Left ventricle myocardium superior (tissue), 1 donor: ENCODE measurements at places on chromosomes 16 and 17.

- peak; percentile 88 for DNase-seq
These were observed 15.7 kb downstream of the CAVIN1 start for GRCh38 chr17:42407289-42407836.

DNA sequence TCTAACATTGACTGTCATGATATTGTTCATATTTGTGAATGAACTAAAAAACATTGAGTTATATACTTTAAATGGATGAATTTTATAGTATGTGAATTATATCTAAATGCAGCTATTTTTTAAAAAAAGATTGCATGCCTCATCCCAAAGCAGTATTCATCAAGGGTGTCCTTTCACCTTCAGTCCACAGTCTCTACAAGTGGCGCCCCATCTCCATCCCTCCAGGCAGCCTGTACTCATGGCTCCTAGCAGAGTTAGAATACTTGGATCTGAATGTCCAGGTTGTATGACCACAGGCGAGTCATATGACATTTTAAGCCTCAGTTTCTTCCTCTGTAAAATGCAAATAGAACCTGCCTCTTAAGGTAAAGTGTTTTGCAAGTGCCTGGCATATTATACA, 69.8 kb downstream of the TMEM100 start:
- DNase-seq = no peak

GRCh38 chr16:78102865-78103264, 3.4 kb downstream of the WWOX start:
- no peak for DNase-seq

GRCh38 chr17:48575066-48575582, 3.0 kb downstream of the HOXB4 start:
- DNase-seq = no peak

GRCh38 chr16:86334079-86334635, 176.2 kb upstream of the FOXF1 start:
- DNase-seq = no peak

GRCh38 chr16:1998360-1998835, 8.6 kb downstream of the SYNGR3 start:
- no peak for DNase-seq

GRCh38 chr16:3819746-3820724, 60.5 kb downstream of the CREBBP start:
- DNase-seq = no peak

GRCh38 chr16:69241926-69242325, 55.0 kb downstream of the SNTB2 start:
- DNase-seq = no peak

GRCh38 chr17:71440513-71440912, 680.3 kb upstream of the SOX9 start:
- DNase-seq = no peak

- no peak for DNase-seq
These were observed 73.5 kb downstream of the CYLD start for GRCh38 chr16:50815382-50815781.

- DNase-seq = no peak
These were observed 68.7 kb downstream of the AATF start for GRCh38 chr17:37017404-37017803.

- peak; percentile 45 for DNase-seq
These were observed 23.8 kb downstream of the COTL1 start for GRCh38 chr16:84593825-84594724.

DNA sequence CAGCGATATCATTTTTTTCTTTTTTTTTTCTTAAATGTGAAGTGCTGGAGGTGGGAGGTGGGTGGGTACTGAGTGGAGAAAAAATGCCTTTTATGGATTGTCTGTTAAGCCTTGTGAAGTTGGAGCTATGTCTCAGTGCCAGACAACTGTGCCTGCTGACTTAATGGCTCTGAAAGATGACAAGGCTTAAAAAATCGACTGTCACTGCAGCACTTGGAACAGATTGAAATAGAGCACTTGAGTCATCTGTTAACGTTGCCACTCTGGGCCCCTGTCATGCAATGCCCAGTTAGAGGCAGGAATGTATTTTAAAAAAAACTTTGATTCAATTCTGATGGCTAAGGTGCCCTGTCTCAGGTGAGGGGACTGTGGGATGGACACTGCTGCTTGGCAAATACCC, 108.2 kb upstream of the HS3ST2 start:
- no peak for DNase-seq

DNA sequence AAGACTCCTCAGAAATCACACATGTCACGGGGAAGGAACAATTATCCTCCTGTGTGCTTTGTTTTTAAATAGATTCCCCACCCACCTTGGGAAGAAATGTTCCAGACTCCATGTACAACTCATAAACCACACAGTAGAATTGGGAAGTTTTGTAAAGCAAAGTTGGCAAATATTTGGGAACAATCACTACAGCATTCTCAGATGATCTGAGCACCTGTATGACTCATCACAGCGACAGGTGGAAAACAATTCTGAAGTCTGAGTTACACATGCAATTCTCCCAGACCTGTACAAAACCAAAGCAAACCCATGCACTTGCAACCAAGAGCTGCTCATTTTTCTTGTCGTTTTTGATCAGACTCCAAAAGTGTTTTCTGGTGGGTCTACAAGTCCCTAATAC, 14.4 kb upstream of the MYLK3 start:
- no peak for DNase-seq

GRCh38 chr17:68249354-68249765, 1.5 kb downstream of the AMZ2 start:
- DNase-seq = no peak

DNA sequence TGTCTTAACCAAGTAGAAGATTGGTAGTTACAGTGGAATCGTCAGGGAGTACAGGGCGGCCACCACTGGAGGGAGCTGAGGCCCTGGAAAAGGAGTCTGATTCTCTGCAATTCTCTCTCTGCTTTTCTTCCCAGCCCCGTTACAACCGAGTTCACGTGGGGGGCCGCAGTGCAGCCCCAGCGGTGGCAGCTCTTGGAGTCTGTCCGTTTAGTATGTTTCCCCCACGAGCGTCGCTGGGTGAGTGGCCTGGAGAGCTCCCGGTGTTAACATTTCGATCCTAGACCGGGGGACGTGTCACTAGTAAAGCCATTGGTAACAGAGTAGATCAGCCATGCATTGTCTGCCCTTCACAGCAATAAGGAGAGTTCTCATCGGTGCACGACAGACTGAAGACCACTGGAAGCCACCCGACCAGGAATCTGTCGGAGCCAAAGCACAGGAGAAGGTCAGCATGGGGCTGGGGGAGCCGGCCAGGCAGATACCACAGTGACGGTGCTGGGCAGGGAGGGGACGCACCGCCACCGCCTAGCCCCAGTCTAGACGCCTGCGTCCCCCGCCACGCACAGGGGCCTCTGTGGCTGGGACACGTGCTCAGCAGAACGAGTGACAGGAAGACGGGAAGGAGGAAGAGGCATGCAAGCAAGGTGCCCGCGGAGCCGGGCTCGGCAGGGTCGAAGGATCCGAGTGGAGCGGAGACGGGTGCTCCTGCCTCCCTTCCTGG, 15.7 kb downstream of the SLC16A3 start:
- peak; percentile 36 for DNase-seq

- no peak for DNase-seq
These were observed 156.4 kb upstream of the CCL2 start for GRCh38 chr17:34098699-34099098.

- DNase-seq = peak; percentile 83
These were observed 3.6 kb downstream of the CDC42EP4 start for GRCh38 chr17:73308017-73308823.

DNA sequence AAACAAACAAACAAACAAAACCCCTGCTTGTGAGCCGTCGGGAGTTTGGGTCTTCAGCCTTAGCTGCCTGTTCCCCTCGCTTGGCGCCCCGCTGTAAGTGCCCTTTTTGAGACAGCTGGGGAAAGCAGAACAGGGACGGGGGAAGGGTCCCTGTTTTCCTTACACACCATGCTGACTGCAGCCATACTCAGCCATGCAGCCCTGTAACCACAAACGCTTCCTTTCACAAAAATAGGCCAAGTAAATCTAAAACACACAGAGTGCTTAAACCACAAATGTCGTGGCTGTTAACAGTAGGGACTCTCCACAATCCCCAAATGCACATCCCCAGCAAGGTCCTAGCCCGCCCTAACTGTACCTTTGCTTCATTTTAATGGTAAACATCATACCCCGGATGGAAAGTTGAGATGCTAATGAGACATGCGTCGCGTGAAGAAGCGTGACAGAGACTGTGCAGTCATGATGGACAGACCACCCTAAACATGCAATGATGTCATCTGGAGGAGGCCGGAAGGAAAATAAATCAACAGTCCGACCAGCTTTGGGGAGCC, 129.9 kb downstream of the MGAT5B start:
- DNase-seq = no peak

GRCh38 chr17:9986754-9987382, 81.8 kb upstream of the RCVRN start:
- DNase-seq = peak; percentile 49

- DNase-seq = peak; percentile 51
These were observed 402.7 kb upstream of the TNRC6C start for GRCh38 chr17:77555741-77556291.

GRCh38 chr16:12538667-12539091, 265.0 kb downstream of the CPPED1 start:
- no peak for DNase-seq

- no peak for DNase-seq
These were observed 253.9 kb downstream of the SEC14L1 start for GRCh38 chr17:77394540-77395295.

DNA sequence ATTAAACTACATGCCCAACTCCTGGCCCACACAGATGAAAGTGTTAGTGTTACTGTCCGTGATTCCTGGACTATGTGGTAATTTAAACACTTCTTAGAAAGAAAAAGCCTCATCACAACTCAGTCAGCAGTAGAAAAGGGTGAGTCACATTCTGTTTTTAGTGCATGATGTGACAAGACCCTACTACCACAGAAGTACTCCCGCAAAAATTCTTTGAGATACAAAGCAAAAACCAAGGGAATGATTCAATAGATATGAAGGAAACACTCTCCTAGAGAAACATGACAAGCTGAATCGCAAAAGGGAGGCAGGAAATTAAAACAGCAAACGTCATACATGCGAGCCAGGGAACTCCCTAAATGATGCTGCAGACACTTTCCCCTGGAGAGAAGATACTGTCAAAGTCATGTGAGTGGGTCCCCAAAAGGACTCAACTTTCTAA, 14.4 kb downstream of the SNN start:
- DNase-seq = no peak

GRCh38 chr16:27677263-27677662, 127.3 kb downstream of the KATNIP start:
- DNase-seq = no peak

DNA sequence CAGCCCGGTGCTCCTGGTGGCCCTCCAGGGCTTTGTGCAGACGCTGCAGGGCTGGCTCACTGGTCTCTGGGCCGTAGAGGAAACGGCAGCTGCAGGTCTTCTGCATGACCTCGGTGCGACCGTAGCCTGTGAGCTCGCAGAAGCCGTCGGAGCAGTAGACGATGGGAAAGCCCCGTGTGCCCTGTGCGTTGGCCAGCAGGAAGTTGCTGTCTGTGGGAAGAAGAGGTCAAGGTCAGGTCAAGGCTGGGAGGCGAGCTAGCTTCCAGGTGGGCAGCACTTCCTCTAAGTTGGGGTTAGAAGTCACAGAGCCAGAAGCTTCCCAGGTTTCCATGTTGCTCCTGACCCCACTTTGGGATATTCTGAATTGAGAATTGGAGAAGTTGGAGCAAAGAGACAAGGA, 2.1 kb downstream of the KCNH4 start:
- DNase-seq = no peak

DNA sequence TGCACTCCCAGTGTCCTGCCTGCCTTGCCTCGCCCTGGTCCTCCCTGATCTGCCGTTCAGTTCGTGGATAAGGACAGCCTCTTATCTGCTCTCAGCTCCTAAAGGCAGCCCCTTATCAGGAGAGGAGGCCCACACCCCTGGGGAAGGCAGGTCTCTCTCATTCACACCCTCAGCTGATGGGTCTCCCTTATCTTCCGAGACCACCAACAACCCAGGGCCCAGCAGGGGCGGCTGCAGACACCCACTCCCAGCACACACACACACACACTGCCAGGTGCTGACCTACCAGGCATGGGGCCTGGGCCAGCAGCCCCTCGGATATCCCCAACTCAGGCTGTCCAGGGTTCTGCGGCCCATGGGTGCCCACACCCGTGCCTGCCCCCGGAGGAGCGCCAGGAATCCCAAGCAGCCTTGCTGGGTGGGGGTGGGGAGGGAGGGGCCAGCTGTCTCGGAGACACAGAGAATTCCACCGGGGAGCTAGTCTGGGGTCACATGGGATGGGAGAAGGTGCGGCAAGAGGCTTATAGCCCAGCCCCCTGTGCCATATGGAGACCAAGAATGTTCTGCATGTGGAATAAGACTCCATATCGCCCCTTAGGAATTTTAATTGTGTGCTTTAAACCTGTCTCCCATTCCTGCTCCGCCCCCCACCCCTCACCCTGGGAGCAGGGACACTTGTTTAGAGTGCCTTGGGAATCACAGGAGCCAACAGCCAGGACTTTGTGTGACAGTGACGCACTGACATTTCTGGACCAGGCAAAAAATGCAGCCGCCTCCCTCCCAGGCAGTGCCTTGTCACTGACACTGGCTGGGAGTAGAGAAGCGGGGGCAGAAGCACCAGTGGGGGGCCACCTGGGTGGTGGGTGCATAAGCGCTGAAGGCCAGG, 41.9 kb upstream of the EMP2 start:
- DNase-seq = peak; percentile 53

- DNase-seq = no peak
These were observed 12.7 kb downstream of the DNAAF8 start for GRCh38 chr16:4746991-4747574.

- no peak for DNase-seq
These were observed 55.3 kb downstream of the PIGL start for GRCh38 chr17:16272111-16272840.

- no peak for DNase-seq
These were observed 107.7 kb downstream of the SEC14L1 start for GRCh38 chr17:77248216-77249114.

GRCh38 chr17:14372905-14373613, 72.2 kb downstream of the HS3ST3B1 start:
- DNase-seq = no peak

DNA sequence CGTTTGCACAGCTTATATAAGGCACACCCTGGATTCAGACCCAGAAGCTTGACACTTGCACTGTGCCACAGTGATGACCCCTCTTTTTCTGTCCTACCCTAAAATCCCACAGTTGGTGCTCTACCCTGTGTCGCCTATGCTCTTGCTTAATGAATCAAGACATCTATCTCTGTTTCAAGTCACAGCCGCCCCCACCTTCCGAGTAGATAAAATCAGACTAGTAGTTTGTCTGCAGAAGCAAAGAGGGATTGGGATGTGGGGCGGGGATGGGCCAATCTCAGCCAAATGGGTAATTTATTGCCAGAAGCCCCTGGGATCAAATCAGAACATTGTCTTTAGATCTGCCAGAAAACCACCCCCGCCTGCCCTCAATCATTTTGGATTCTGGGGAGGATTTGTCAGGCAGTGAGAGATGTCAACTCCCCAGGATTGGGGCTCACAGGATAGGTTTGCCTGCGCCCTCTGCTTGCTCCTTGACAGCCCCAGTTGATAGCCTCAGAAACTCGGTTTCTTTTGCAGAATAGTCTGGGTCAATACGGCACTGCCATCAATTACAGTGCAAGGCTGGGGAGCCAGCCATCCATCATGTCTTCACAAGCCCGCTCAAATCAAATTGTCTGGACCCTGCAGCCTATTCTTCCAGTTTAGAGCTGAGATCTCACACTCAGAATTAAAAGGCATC, 520.8 kb downstream of the GRIN2A start:
- no peak for DNase-seq
